Activated naive CD4-positive, alpha-beta T cell (primary cell): ENCODE measurements at places on chromosomes 2 and 18.

GRCh38 chr2:146477383-146477782, 1367.4 kb upstream of the ACVR2A start:
- DNase-seq: no peak

- DNase-seq: no peak
These were observed 63.5 kb upstream of the ST3GAL5 start for GRCh38 chr2:85952196-85952734.

DNA sequence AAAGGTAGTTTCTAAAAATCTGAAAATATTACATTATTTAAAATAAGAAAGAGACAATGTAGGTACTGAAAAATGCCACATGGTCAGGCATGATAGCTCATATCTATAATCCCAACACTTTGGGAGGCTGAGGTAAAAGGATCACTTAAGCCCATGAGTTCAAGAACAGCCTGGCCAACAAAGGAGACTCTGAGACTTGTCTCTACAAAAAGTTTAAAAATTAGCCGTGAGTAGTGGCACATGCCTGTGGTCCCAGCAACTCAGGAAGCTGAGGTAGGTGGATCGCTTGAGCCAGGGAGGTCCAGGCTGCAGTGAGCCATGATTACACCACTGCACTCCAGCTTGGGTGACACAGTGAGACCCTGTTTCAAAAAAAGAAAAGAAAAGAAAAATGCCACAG, 21.8 kb downstream of the ATAD2B start:
- DNase-seq: no peak

DNA sequence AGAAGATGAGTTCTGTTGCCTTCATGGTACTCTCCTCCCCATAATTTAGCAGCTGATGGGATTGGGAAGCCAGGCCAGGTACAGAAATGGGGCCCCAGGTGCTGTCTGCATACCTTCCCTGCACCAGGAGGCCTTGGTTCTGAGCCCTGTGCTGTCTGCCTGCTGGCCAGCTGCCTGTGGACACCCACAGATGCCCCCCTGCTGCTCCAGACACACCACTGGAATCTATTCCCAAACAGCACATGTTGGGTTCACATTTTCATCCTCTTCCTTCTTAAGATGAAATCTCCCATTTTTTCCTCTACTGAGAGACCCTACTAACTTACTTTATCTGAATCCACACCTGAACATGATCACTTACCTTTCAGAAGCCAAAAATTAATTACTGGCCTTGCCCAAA, 152.0 kb upstream of the CCDC68 start:
- DNase-seq: no peak

- no peak for DNase-seq
These were observed 79.3 kb upstream of the POU3F3 start for GRCh38 chr2:104774631-104775030.

DNA sequence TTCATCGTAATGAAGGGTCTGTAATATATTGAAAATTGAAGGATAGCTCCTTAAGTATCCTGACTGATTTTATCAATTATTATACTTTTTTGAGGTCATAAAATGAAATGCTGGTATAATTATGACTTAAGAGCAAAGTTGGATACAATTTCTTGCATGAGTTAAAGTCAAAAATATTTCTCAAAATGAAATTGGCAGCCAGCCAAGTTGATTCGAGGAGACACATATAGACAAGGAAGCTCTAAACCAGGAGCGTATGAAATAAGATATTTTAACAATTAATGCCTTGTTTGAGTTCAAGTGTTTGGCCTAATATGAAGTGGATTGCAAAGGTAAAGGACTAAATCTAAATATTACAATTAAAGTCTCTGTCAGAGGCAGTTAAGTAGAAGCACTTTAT, 260.4 kb upstream of the DSEL start:
- no peak for DNase-seq

- DNase-seq: no peak
These were observed 2.1 kb upstream of the CHCHD5 start for GRCh38 chr2:112582314-112582746.

DNA sequence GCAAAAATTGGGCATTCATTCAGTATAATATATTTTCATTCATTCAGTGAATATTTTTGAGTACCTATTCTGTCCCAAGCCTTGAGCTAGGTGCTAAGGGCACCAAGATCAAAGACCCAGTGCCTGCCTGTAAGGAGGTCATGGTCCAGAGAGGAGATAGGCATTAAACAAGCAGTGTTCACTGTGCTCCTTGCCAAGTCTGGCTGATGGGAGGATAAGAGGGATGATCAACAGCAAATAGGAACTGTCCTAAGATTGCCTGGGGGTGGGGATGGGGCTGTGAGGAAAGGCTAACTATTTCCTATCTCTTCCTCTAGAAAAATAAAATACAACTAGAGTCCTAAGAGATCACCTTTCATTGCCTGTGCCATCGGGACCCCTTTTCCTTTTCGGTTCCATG, 60.4 kb downstream of the SETBP1 start:
- no peak for DNase-seq
